Activated T-helper 1 cell treated with anti-CD3 and anti-CD28 coated beads, Interleukin-12 subunit alpha, Interleukin-12 subunit beta, Interleukin-2, Interleukin-4 antibody, amounts not matched to agents 30 ng/mL and 10 ng/mL and 1 ng/mL, durations not matched to agents 14 hours and 24 hours and 36 hours (primary cell): ENCODE measurements at places on chromosomes 2 and 18. TPM values are rescaled to one million over a fixed set of nuclear protein-coding genes. Genes with fewer than 3 reads are reported as not detected.

Gene PMAIP1
- total RNA-seq = 57.2 and 59.5 TPM in 2 replicates

Gene DLX1
- not detected in 2 replicates for total RNA-seq

- no peak for DNase-seq
Measured at GRCh38 chr2:9441556-9441955, 18.1 kb downstream of the CPSF3 start.

- no peak for DNase-seq
Measured at GRCh38 chr2:157055660-157056199, 201.8 kb upstream of the GALNT5 start.
